Stimulated activated CD8-positive, alpha-beta memory T cell treated with anti-CD3 and anti-CD28 coated beads, Interleukin-4, amount 100 ng/mL, for 1 hour (primary cell): ENCODE measurements at places on chromosomes 4 and X.

- no peak for DNase-seq
These were observed 144.9 kb downstream of the POLA1 start for GRCh38 chrX:24838629-24839028.

GRCh38 chrX:120514236-120514635 lies 45.1 kb upstream of the LAMP2 start:
- DNase-seq: no peak

GRCh38 chr4:6019316-6020263 lies 1.4 kb upstream of the C4orf50 start:
- no peak for DNase-seq

DNA sequence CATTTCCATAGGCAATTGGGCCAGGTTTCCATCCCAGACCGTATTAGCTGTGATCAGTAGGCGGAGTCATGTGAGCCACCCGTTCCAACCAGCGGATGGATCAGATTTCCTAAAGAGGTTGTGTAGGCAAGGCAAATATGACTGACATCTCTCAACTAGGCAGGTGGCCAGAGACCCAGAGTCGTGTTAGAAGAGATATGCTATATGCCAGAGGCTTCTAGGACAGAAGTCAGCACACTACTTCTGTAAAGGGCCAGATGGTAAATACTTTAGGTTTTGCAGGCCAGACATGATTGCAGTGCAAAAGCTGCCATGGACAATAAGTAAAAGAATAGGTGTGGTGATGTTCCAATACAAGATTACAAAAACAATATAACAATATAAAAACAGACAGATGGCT lies 788.4 kb downstream of the RPA4 start:
- DNase-seq: no peak

DNA sequence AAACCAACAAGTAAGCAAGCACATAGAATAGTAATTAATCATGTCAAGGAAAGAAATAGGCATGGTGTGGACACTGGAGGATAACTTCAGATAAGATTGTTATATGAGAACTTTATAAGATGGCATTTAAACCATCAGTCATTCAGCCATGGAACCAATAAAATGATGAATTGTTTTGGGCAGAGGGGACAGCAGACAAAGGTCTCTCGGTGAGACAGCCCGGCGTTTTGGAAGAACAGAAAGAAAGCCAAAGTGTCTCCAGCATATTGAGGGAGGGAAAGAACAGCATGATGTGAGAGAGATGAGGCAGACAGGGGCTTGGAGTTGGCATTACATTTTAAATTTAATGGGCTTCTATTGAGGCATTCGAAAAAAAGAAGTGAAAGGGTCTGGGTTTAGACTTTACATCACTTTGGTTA lies 883 bp upstream of the PPM1K start:
- DNase-seq: no peak

- no peak for DNase-seq
These were observed 125.8 kb upstream of the TEX13C start for GRCh38 chrX:125193921-125194320.

DNA sequence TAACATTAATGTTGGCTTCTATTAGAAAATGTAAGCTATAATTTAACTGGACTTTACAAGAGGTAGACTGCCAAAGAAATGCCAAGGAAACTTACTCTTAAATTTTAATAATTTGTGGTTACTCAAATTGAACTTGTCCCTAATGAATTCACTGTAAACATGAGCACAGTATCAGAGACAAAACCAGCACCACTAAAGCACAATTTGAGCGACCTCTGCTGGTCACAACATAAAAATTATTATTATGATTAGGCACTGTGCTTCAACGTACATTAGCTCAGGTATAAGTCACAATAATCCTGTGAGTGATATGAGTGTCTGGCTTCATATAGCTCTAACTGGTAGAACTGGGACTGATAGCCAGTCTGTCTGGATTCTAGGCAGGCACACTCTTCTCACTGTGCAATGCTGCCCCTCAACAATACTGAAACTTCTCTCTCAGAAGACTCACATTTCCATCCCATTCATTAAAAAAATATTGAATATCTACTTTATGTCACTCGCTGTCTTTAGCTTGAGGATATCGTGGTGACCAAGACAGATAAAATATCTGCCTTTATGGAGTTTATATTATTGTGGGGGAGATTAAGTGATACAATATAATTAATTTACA lies 8.0 kb downstream of the NUDT6 start:
- no peak for DNase-seq

DNA sequence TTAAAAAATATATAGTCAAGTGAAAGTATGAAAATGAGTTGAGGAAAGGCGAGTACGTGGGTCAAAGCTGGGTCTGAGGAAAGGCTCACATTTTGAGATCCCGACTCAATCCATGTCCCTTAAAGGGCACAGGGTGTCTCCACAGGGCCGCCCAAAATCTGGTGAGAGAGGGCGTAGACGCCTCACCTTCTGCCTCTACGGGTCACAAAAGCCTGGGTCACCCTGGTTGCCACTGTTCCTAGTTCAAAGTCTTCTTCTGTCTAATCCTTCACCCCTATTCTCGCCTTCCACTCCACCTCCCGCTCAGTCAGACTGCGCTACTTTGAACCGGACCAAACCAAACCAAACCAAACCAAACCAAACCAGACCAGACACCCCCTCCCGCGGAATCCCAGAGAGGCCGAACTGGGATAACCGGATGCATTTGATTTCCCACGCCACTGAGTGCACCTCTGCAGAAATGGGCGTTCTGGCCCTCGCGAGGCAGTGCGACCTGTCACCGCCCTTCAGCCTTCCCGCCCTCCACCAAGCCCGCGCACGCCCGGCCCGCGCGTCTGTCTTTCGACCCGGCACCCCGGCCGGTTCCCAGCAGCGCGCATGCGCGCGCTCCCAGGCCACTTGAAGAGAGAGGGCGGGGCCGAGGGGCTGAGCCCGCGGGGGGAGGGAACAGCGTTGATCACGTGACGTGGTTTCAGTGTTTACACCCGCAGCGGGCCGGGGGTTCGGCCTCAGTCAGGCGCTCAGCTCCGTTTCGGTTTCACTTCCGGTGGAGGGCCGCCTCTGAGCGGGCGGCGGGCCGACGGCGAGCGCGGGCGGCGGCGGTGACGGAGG lies at the start of gene FMR1:
FMR1 (plus strand) TSS at position 728 of the 831 bp plus-strand sequence. CDS start 261 bp downstream, outside the sequence.
- peak; percentile 87 for DNase-seq

DNA sequence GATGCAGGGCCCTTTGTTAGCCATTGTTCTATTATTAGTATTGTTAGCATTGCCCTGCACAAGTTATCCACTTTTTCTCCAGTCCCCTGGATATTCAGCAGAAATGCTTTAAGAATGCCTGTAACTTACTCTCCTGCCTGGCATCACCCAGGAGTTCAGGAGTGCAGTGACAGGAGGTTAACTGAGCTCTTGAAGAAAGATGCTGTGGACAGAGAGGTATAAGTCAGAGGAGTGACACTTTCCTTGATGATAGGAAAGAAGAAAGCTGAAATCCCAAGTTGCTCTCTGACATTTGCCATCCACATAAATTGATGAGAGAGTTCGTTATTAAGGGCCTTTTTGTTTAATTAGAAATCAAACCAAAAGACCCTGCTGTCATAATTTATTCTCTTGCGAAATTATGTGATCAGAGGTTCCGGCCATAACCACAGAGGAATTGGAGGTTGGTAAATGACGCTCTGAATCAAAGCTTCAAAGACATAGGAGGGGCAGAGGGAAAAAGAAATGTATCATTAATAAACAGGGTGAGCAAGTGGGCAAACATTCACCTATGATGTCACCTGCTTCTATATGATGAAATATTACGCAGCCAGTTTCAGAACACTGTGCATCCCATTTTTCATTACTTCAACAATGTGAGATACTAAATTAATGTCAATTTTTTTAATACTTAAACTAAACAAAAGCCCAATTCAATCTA lies 230.2 kb upstream of the JADE1 start:
- no peak for DNase-seq

- DNase-seq: no peak
These were observed 343.8 kb downstream of the GBA3 start for GRCh38 chr4:23036503-23036902.
